ENCODE measurements at places on chromosomes 13 and 19.

DNA sequence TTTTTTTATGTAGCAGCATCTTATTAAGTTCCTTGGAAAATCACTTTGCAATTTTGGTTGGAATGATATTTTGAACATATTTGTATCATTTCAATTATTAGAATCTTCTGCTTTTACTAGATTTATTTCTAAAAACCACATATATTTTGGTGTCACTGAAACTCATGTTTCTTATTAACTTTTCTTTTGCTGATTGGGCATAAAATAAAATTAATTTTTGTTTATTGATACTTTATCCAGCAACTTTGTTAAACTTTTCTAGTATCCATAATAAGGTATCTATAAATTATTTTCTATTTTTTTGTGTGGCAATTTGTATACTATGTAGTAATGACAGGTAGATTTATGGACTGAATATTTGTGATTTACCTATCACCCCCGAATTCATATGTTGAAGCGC, 556.4 kb upstream of the ATXN8OS start:
- no peak for DNase-seq

- no peak for DNase-seq
Observed at GRCh38 chr19:9456018-9456689, 20.8 kb upstream of the ZNF266 start.

GRCh38 chr19:1582201-1582600, 10.5 kb downstream of the MBD3 start:
- no peak for DNase-seq

- DNase-seq: no peak
Observed at GRCh38 chr19:36258028-36258875, 43.3 kb downstream of the ZNF146 start.

- DNase-seq: no peak
Observed at GRCh38 chr13:98110749-98111148, 32.1 kb upstream of the FARP1 start.

GRCh38 chr13:47049276-47049989, 152.6 kb upstream of the HTR2A start:
- no peak for DNase-seq

DNA sequence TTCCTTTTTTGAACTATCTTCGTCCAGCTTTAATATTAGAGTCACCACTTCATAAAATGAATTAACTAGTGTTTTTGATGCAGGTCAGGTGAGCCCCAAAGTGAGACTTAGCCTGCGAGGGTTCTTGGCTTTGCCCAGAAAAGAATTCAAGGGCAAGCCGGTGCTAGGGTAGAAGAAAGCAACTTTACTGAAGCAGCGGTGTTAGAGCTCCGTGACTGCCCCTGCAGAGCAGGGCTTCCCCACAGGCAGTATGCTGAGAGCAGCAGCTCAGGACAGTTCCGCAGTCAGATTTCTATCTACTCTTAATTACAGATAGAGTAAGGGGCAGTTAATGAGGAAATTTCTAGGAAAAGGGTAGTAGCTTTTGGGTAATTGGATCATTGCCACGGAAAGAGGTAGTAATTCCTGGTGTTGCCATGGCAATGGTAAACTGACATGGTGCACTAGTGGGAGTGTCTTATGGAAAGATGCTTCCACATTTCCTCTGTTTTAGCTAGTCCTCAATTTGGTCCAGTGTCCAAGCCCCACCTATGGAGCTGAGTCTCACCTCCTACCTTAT, 432.2 kb upstream of the ZNF507 start:
- no peak for DNase-seq

- no peak for DNase-seq
Observed at GRCh38 chr13:59450229-59450628, 713.5 kb downstream of the DIAPH3 start.
